ENCODE measurements at places on chromosomes 5 and 9. TPM values are rescaled to one million over a fixed set of nuclear protein-coding genes. Genes with fewer than 3 reads are reported as not detected.

Gene MYOZ3
- 0.09 TPM for total RNA-seq

Gene DDX31
- 9.6 TPM for total RNA-seq

Gene BRD8
- 34.5 TPM for total RNA-seq

Gene AGXT2
- 49.4 TPM for total RNA-seq

- no peak for DNase-seq
These were observed 7.1 kb downstream of the KIF20A start for GRCh38 chr5:138186002-138186447.

GRCh38 chr5:132096904-132097303 is 23.3 kb downstream of the CSF2 start:
- no peak for DNase-seq

- no peak for DNase-seq
These were observed 145.8 kb upstream of the MEF2C start for GRCh38 chr5:89028595-89029285.

DNA sequence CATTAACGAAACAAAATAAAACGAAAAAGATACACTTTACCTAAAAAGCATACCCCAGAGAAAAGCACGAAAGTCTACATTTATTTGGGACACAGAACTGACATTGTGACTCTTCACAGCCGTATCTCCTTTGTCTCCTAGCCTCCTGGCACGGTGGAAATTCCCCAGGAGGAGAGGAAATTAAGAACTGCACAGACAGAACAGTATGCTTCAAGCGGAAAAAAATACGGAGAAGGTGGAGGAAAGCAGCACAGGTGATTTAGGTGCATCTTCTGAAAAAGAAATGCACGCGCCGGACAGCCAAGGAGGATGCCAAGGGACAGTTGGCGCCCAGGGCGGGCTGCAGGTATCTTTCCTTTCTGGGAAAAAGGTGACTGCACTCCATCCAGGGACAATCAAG is 32.0 kb downstream of the DDX31 start:
- no peak for DNase-seq

- DNase-seq, result no peak
These were observed 37.2 kb downstream of the COL27A1 start for GRCh38 chr9:114192539-114192938.
